ENCODE measurements at places on chromosomes 2 and 18.

DNA sequence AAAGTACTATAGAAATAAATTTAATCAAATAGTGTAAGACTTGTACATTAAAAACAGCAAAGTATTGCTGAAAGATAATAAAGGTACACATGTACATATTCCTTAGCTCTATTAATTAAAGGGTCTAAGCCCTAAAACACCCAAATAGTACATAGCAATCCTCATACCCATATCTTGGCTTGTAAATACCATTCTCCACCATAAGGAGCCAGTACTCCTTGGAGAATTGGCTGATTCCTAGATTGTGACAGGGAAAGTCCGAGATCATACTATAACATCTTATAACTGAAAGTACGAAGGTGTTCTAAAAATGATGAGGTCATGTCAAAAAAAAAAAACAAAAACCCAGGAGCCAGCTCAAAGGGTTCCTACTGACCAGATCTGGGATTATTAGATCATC lies 614.6 kb downstream of the SUCLG1 start:
- no peak for DNase-seq

GRCh38 chr2:134212746-134213145 lies 41.1 kb upstream of the MGAT5 start:
- DNase-seq = no peak

DNA sequence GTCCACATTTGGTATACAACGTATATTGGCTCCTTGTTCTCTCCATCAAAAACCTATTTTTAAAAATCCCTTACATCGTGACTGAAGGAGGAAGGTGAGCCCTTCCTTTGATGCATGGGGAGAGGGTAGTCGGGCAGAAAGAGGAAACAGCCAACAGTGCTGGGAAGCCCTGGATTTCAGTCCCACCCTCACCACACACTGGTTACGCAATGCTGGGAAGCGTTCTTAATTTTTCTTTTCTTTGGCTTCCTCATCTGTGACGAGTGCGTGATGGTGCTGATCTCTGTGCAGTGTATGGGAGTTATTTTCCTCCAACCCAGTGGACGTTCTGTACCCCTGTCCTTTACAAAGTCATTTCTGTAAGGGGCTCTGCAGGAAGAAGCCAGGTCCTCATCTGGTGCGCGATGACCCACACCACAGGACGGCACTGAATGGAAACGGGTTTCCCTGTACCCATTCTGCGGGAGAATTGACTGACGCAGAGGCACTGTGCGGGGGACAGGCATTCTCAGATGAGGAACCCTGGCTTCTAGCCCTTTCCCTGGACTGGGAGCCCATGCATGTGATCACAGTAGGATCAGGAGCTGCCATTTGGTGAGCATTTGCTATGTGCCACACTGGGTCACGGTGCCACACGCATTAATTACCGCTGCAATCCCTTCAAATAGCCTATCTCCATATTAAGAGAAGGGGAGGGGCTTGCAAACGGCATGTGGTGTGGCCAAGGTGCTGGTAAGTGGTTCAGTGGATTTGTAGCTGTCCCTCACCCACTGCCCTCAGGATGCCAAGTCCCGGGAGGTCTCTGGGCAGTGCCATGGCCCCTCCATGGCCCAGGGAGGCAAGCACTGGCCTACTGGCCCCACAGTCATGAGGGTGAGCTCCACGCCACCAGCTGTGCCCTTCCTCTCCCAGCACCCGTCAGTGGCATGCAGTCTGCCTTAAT lies 4.3 kb downstream of the COLEC11 start:
- no peak for DNase-seq

DNA sequence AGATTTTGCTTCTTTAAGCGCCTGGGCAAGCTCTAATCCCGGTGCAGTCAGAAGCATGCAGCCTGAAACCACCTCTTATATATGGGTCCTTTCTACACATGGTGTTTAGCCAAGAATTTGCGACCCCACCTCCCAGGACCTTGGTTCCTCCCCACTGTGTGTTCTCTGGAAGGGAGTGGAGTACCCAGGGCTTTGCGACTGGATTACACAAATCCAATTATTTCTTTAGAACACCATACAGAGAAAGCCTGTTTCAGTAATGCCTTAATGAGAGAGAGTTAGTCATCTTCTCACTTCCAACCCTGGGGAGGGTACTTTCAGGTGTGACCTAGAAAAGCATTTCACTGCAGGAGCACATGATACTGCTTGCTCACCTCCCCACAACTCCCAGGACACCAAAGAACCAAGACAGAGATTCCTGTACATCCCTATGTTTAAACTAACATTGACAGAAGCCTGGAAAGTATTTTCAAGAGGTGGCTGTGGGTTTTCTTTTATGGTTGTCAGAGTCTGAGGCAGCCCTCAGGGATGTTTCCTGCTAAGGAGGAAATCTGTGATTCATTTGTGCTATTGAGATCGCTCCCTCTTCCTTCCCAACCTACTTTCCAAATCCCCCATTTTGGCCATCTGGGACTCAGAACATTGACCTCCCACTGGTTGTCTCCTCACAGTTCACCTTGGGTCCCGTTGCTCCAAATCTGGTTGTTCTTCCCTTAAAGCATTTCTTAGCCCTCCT lies at the start of gene CAPN14:
Gene CAPN14, minus strand, starts transcription at position 51 of the 736 bp plus-strand sequence. CDS start 12,068 bp downstream, outside the sequence.
- no peak for DNase-seq

DNA sequence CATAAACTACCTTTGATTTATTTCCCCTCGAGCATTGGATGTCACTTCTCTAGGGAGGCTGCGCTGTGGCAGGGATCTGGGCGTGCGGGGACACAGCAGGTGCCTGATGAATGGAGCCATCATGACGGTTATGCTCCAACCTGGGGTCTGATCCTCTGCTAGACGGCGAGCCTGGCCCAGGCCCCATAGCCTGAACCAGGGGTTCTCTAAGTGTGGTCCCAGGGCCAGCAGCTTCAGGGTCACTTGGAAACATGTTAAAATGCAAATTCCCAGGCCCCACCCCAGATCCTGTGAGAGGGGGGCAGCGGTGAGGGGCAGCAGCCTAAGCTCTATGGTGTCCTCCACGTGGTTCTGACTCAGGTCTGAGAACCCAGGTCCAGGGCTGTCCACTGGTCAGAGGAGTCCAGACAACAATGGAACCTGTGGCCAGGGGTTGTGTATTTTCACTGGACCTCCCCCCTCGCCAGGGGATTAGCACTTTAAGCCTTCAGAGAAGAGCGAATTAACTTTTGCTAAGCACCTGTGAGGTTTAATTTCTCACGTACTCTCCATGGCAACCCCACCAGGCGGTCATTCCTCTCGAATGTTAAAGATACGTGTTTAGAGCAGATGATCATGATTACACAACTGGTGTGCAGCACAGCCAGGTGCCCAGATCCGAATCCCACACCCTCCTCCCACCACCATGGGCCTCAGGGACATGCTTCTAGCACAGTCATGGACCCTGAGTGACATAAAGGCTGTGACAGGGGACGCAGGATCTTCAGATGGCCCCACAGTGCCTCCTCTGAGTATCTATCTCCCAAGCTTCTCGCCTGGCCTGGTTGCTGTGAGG lies 1.6 kb upstream of the ARHGEF4 start:
- DNase-seq = no peak

DNA sequence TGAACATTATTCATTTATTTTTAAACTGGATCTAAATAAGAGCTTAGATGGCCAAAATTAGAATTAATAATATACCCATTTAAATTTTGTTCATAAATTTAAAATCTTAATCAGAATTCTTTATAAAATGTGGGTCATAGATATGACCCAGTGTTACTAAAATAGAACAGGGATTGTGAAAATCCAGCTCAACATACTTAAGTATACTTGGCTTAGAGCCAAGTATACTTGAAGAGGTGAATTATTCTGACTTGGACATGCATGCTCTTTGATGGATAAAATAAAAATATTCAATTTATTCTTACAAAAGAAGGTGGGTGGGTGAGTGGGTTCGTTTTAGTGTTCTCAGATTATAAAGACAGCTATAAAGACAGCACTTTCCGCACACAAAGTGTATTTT lies 70.7 kb downstream of the SPOPL start:
- DNase-seq = no peak

GRCh38 chr2:102187496-102188150 lies 800 bp downstream of the IL1RL2 start:
- no peak for DNase-seq

DNA sequence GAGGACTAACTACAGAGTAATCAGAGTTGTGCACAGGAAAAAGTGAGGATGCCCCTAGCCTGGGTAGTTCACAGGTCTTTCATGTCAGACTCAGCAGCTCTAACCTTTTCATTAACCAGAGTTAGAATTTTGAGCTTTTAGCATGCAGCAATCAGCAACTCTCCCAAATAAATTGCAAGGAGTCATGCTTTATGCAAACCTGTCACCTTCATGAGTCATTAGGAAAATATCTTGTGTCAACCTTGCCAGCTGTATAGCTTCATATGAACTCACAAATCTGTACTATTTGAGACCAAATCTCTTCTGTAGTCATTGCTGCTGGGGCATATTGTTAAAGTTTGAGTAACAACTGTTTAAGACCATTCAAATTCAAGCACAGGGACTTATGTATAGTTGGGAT lies 382.3 kb upstream of the NT5C1B start:
- DNase-seq = no peak

DNA sequence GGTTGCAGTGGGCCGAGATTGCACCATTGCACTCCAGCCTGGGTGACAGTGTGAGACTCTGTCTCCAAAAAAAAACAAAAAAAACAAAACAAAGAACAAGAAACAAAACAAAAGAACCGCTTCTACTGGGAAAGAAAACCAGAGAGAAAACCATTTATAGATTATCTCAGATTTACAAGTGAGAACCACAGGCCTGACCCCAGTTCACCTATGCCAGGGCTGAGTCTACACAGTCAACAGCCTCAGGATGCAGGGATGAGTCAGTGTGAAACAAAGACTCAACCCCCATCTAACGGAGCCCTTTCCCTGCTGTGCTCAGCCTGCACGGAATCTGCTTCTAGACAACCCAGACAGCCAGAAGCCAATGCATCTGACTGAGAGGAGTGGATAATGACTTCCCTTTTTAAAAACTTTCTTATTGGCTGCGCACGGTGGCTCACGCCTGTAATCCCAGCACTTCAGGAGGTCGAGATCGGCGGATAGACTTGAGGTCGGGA lies 25.5 kb upstream of the YWHAQ start:
- DNase-seq = no peak

DNA sequence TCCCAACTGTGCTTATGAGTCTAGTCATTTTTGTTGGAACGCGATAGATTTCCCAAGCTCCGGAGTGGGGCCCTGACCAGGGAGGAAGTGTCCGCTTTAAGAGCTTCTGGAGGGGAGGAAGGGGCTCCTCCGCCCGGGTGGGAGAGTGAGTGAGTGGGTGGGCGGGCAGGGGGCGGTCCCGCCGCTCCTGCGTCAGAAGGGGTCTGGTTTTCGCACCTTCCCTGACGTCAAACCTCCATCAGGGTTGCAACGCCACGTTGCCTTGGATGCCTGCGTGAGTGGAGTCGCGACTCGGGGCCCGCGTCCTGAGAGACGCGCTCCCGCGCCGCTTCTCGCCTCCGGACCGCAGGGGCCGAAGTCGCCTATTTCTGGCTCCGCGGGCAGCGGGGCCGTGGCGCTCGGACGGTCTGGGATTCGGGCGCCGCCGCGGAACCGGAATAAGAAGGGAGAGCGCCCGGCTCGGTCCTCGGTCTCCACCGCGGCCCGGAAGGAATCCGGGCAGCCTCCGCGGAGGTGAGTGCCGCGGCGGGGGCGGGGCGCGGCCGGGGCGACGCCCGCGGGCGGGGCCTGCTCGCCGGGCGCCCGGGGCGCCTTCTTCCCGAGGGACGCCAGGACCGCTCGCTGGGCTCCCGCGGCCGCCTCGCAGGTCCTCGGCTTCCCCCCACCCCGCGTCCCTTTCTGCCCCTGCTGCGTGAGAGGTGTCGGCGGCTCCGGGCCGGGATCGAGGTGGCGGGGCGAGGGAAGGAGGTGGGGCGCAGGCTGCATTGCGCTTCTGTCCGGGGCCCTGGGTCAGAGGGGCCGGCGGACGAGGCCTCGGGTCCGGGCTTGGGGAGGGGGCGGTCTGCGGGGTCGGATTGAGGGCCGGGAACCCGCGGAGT lies at the start of gene ZDBF2:
Gene ZDBF2, plus strand, starts transcription at position 230 of the 878 bp plus-strand sequence. CDS start 7,187 bp downstream, outside the sequence.
- DNase-seq = no peak

GRCh38 chr18:4084382-4084900 lies 370.7 kb downstream of the DLGAP1 start:
- DNase-seq = no peak

DNA sequence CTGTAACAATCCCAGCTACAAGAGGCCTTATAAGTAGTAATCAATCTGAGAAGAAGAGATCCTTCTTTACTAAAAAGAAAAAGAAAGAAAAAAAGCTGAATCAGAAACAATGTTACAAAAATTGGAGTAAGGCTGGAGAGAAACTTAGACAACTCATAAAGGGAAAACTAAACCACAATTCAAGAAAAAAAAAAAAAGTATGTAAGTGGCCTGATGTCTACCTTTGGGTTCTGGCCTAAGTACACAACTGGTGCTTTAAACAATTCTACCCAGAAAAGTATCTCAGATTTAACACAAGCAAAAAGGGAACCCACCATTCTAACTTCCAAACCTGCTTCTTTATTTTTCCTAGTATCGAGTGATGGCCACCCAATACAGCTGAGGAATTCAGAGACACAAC lies 45.3 kb downstream of the ZNF521 start:
- no peak for DNase-seq

Measured in GF-D8 (cell line).